Hindlimb muscle (tissue), 1 donor: ENCODE measurements at places on chromosomes 5 and 9. TPM values are rescaled to one million over a fixed set of nuclear protein-coding genes. Genes with fewer than 3 reads are reported as not detected.

DNA sequence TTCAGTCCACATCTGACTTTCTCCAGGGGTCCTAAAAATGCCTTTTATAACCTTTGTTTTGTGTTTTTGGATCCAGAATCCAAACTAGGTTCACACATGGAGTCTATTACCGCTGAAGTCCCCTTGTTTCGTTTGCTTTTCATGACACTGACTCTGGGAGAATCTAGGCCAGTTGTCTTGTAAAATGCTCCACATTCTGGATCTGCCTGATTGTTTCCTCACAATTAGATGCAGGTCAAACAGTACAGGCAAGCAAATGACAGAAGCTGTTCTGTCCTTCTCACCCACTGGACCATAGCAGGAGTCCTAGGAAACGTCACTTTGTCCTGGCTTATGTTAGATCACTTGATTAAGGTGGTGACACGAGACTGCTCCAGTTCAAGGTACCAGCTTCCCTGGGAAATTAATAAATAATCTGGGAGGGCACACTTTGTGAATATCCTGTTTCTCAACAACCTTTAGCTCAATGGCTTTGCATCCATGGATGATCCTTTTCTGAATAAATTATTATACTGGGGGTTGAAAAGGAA is 34.1 kb downstream of the FABP6 start:
- DNase-seq, result no peak

DNA sequence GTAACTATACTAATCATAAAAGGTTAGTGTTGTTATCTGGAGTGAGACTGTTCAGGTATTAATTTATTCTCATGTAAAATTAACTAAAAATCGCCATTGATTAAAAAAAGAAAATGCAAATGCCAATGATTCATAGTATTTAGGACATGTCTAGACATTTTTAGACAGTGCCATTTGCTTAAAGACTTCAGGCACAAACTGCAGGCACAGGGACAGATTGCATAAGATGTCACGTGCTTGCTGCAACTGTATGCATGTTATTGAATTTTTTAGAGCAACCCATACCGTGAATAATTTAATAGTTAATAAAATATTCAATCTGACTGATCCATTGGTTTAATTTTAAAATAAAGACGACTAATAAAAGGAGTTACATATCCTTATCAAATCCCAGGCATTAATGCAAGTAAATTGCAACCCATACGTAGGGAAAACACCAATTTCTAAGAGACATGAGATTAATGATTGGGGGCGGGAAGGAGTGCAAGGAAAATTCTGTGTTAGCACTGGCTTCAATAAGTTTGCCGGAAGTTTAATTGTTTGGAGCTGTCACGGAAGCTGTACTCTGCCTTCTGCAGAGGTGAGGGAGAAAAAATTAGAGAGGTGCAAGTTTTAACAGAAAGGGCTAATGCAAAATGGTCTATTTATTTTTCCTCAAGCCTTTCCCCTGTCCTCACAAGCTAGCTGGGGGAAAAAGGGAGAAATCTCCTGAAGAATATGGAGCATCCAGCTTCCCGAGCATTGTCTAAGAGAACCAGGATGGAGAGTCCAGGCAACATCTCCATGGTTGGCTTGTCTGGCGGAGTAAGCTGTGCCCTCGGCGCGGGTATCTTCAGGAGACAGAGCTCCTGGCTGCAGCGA is 2.9 kb downstream of the EDIL3 start:
- no peak for DNase-seq

DNA sequence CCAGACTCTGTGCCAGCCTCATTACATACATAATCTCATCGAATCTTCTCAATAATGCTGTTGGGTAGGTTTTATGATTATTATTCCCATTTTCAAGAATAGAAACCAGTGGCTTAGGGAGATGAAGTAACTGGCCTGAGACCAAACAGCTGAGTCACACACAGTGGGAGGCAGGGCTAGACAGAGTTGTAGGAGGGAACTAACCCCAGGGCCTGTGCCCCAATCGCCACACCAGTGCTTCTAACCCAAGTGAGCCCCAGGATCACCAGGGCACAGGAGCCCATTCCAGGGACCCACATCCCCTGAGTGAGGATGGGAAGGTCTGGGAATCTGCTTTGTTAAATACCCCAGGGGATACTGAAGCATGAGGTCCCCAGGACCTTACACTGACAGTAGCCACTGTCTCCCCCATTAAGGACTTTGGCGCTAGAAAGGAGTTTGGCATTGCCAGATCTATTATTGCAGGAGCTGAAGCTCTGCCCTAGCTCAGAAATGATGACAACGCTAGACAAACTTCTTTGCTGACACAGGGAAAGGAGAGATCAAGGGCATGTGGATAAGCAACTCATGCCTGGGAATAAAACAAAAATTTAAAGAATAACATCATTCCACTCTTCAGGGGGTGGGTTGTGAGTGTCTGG is 63.8 kb upstream of the PPARGC1B start:
- DNase-seq, result no peak

DNA sequence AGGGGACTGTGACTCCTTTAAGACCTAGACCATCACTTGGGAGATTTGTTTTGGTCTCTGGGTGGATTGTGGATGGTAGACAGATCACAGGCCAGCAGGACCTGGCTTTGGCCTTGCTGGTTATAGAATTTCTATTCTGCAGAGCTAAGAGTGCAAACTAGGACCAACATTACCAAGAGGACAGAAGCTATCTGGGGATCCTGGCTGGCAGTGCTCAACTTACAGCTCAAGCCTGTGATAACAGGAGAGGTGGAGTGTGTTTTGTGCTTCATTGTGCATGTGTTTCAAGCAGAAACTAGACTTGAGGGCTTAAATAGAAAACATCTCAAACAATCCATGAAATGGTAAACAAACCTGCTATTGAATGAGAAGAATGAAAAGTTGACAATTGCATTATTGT is 106.7 kb downstream of the ZNF462 start:
- no peak for DNase-seq

GRCh38 chr9:110148891-110149290 is 59.1 kb downstream of the C9orf152 start:
- DNase-seq, result no peak

- no peak for DNase-seq
Observed at GRCh38 chr9:22976454-22976853, 529.8 kb downstream of the DMRTA1 start.

- no peak for DNase-seq
Observed at GRCh38 chr5:112923988-112924387, 2.0 kb upstream of the REEP5 start.

DNA sequence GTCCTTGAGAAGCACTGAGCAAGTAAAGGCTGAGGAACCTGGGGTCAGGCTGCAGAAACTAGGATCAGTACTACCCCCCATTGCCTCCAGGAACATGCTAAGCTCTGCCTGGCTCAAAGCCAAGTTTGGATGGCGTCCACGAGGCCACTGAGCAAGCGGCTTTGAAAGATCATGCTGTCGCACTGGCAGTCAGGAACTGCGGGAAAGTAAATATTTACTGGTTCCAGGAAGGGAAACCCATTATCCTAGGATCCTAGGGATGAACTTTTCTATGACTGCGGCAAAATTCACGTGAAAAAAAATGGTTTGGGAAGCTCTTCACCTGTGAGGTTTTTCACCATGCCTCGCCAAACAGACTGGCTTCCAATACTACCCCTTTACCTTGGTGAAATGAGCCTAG is 75.3 kb upstream of the PJA2 start:
- peak; percentile 53 for DNase-seq

- DNase-seq, result no peak
Observed at GRCh38 chr5:137004279-137004678, 494.8 kb downstream of the SPOCK1 start.

GRCh38 chr5:129243039-129243438 is 148.5 kb downstream of the ISOC1 start:
- DNase-seq, result no peak

- DNase-seq, result no peak
Observed at GRCh38 chr5:137374110-137374714, 124.9 kb downstream of the SPOCK1 start.

- no peak for DNase-seq
Observed at GRCh38 chr5:179251276-179251969, 93.8 kb downstream of the ADAMTS2 start.

GRCh38 chr5:14347522-14347921 is 204.4 kb downstream of the TRIO start:
- DNase-seq, result no peak

DNA sequence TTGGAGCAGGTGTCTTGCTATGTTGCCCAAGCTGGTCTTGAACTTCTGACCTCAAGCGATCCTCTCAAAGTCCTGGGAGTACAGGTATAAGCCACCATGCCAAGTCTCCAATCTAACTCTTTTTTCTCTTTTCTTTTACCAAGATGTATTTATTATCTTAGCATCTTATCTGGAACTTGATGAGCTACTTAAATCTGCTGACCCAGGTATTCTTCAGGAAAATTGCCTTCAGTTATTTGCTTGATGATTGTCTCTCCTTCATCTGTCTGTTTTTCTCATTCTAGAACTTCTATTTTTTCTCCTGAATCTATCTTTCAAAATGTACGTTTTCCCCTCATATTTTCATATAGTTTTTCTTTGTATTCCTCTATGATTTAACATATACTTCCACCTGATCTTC is 158.2 kb upstream of the DMAC1 start:
- no peak for DNase-seq

DNA sequence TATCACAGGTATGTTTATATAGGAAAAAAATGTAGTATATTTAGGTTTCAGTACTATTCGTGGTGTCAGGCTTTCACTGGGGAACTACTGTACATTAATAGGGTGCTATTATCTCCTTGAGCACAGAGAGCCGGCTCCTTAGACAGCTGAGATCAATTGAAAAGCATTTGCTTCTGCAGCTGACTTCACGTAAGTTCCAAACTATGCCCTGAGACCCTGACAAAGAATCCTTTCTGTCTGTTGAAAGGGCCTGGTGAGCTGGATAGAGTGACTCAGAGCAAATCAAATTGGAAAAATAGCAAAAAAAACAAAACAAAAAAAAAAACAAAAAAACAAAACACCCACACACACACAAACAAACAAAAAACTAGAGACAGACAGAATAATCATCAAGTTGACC is 652.0 kb downstream of the MTRR start:
- DNase-seq, result no peak

GRCh38 chr5:33788922-33789566 is 102.7 kb downstream of the ADAMTS12 start:
- DNase-seq, result no peak

GRCh38 chr9:77705636-77706035 is 57.5 kb upstream of the GNA14 start:
- DNase-seq, result no peak

DNA sequence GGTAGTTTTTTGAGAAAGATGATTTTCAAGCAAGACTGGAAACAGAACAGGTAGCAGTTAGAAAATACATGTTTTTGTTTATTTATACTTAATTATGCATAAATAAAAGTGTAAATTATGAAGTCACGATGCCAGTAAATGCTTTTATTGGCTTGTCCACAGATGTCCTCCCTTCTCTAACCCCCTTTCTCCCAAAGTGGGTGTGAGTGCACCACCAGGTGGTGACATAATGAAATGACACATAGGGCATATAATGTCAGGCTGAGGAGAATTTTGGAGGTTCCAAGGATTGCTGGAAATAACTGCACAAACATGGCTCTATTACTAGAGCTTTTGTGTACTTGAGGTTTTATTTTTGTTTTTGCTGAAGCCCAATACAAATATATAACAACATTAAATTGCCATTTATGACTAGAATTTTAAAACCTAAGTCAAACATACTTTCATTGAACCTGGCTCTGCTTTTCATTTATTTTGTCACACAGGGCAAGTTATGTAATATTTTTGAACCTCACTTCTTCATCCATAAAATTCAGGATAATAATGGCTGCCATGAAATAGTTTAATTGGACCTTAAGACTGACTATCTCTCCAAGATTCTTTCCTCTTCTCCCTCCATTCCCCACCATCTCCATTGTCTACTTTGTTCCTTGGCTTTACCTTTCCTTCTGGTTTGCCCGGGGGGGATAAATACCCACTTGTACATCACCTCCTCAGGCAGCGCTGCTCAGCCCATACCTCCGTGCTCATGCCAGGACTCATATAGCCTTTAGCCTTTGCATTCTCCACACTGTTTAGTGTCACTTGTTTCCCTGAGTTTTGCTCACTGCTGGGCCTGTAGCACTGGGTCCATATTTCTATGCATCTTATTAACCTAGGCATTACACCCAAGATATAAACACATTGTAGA is 168.8 kb downstream of the PDE4D start:
- DNase-seq, result no peak

UNC5A gene
- polyA plus RNA-seq, result 1.1 TPM

OLFM1 gene
- polyA plus RNA-seq, result 5.8 TPM

FAM221B gene
- polyA plus RNA-seq, result 0.35 TPM

FBP1 gene
- polyA plus RNA-seq, result 0.45 TPM

LRRC19 gene
- 0.13 TPM for polyA plus RNA-seq

LHFPL2 gene
- polyA plus RNA-seq, result 39.6 TPM
